Psoas muscle (tissue), 8 donors: ENCODE measurements at places on chromosomes 4 and X. TPM values are rescaled to one million over a fixed set of nuclear protein-coding genes. Genes with fewer than 3 reads are reported as not detected.

TKTL2 gene
- polyA plus RNA-seq = not detected

PLS3 gene
- 12.9 TPM for polyA plus RNA-seq

HSD17B13 gene
- 0.03 TPM for polyA plus RNA-seq

ZNF81 gene
- polyA plus RNA-seq = 1.6 TPM

ADAMTS3 gene
- polyA plus RNA-seq = 0.10 TPM

FGG gene
- 0.04 TPM for polyA plus RNA-seq

SAGE1 gene
- not detected for polyA plus RNA-seq

CDS1 gene
- polyA plus RNA-seq = 0.04 TPM

PDGFC gene
- 2.5 TPM for polyA plus RNA-seq

PCDH18 gene
- 0.92 TPM for polyA plus RNA-seq

ZBTB33 gene
- 3.5 TPM for polyA plus RNA-seq

MAGEA2B gene
- not detected for polyA plus RNA-seq

ZFP92 gene
- polyA plus RNA-seq = 0.10 TPM

ADH5 gene
- 108 TPM for polyA plus RNA-seq

SCML1 gene
- polyA plus RNA-seq = 17.2 TPM

GIMD1 gene
- polyA plus RNA-seq = 0.04 TPM

RAP1GDS1 gene
- polyA plus RNA-seq = 11.5 TPM

VCX3B gene
- polyA plus RNA-seq = not detected

SRD5A3 gene
- 3.2 TPM for polyA plus RNA-seq

MAD2L1 gene
- polyA plus RNA-seq = 1.5 TPM

ABLIM2 gene
- 82.2 TPM for polyA plus RNA-seq

ALB gene
- polyA plus RNA-seq = not detected

KCND1 gene
- polyA plus RNA-seq = 0.30 TPM

ATRX gene
- 8.0 TPM for polyA plus RNA-seq

ARHGAP6 gene
- polyA plus RNA-seq = 1.8 TPM

RAB41 gene
- polyA plus RNA-seq = not detected

EPGN gene
- polyA plus RNA-seq = not detected

DGKK gene
- polyA plus RNA-seq = not detected

GPR50 gene
- polyA plus RNA-seq = not detected

PAGE4 gene
- polyA plus RNA-seq = not detected

HELT gene
- not detected for polyA plus RNA-seq

NSUN7 gene
- not detected for polyA plus RNA-seq

GAGE1 gene
- not detected for polyA plus RNA-seq
